ENCODE measurements at places on chromosomes 6 and 20. TPM values are rescaled to one million over a fixed set of nuclear protein-coding genes. Genes with fewer than 3 reads are reported as not detected.
A peak's percentile ranks its signal among the peaks of the same experiment; 100 is the strongest.

GRCh38 chr6:118896339-118897136, 2.6 kb downstream of the ASF1A start:
- DNase-seq, result peak; percentile 79

DNA sequence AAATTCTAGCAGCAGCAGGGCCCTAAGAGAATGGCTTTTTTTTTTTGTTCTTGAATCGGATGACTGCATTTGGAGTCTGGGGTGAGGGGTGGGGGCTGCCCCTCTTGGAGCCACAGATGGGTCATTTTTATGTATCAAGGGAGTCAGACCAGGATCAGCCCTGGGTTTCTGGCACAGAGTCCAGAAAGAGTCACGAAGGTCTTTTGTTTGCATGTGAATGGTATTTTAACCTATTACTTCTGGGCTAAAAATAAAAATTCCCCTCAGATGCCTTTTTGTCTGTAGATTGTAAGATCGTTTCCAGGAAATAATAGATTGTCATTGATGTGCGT, 72.5 kb downstream of the PHACTR3 start:
- DNase-seq, result no peak

DNA sequence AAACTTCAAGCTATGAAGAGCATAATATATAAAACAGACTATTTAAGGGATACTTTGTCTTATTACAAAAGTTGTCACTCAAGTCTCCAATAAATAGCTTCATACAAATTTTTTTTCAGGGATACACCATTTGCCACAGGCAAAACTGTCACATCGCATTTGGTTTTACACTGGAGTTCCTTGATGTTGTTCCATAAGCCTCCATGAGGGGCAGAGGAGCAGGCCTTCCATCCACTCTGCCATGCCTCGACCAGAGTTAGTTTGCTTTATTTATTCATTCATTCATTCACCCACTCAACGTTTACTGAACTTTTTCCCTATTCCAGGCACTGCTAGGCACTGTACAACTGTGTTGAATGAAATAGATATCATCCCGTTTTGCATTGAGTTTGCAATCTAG, 246.6 kb downstream of the PHF3 start:
- DNase-seq, result no peak

DNA sequence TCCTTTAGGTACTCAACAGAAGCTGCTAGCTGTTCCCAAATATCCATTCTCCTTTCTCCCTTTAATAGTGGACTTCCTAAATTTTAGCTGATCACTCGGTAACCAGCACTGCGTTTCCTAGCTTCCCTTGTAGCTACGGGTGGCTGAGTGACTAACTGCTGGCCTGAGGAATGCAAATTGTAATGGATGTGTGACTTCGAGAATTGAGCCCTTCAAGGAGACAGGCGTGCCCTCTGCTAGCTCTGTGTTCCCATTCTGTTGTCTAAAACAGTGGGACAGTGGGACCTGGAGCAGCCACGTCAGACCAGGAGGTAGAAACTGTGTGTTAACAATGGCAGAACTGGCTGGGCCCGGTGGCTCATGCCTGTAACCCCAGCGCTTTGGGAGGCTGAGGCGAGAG, 56.5 kb downstream of the SCML4 start:
- no peak for DNase-seq

DNA sequence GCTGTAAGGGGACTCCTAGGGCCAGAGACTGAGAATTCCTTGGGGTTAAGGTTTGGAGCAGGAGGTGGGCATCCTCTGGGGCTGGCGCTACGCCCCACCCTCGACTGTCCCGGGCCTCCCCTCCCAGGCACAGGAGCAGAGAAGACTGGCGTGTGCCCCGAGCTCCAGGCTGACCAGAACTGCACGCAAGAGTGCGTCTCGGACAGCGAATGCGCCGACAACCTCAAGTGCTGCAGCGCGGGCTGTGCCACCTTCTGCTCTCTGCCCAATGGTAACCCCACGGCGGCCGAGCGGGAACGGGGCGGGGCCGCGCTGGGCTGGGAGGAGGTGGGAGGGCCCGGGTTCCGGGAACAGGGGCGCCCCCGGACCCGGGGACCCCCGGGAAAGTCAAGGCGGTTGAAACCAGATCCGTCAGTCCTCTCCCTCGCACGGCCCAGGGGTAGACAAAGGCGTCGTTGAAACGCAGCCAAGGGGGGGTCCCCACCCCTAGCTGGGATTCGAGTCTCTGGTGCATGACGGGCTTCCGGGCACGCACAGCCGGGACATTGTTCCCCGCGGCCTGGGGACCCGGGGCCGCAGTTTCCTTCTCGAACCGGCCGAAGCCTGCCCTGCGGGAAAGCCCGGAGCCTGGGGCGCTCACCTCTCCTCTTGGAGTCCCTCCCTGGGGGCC, 844 bp downstream of the WFDC2 start:
- DNase-seq, result peak; percentile 65

Gene SASH1
- total RNA-seq, result 6.1 TPM

DNA sequence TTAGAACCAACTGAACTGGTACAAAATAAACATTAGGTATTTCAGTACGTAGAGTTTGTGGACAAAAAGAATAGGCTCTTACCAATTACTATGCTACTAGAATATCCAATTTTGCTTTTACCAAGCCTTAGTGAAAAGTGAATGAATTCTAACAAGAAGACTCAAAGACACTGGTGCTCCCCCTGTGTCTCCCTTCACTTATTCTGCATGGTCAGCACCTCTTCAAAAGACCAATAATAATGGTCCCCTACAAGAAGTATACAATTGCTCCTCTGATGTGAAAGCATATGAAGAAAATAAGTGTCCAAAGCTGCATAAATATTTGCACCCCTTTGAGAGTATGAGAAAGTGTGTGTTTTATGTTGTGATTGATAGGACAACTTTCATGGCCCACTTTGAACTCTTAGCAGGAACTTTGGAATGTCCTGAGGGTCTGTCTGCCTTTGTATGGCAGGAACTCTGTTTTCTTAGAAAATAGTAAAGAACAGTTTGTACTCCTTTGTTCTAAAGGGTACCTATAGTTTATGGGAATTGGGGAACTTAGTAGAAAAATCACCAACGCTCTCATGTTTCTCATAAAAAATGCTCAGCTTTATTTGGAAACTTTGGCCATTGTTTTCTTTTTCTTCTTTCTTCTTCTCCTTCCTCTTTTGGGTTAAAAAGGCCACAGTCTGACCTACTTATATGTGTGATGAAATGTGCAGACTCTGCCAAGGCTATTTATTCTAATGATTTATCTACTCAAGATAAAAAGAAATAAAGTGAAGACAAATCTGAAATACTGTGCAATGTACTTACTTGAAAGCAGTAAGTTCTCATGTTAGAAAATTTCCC, 352.4 kb downstream of the LAMA2 start:
- DNase-seq, result no peak

DNA sequence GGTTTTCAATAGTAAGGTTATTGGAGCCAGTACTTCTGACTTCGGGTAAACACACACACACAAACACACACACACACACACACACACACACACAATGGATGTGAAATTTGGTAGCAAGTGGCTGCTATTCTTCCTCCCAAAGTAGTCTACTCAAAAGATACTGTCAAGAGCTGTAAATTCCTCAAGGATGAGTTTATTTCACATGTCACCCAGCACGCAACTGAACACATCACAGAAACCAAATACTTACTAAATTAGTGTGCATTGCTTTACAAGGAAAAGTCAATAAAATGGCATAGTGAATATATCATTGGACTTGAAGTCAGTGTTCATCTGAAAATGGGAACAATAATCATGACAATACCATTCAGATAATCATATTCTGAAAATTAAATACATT, 32.9 kb downstream of the MMUT start:
- DNase-seq, result no peak

GRCh38 chr6:151052021-151052646, 186.6 kb downstream of the MTHFD1L start:
- DNase-seq, result no peak

Gene SRC
- total RNA-seq, result 153 TPM

DNA sequence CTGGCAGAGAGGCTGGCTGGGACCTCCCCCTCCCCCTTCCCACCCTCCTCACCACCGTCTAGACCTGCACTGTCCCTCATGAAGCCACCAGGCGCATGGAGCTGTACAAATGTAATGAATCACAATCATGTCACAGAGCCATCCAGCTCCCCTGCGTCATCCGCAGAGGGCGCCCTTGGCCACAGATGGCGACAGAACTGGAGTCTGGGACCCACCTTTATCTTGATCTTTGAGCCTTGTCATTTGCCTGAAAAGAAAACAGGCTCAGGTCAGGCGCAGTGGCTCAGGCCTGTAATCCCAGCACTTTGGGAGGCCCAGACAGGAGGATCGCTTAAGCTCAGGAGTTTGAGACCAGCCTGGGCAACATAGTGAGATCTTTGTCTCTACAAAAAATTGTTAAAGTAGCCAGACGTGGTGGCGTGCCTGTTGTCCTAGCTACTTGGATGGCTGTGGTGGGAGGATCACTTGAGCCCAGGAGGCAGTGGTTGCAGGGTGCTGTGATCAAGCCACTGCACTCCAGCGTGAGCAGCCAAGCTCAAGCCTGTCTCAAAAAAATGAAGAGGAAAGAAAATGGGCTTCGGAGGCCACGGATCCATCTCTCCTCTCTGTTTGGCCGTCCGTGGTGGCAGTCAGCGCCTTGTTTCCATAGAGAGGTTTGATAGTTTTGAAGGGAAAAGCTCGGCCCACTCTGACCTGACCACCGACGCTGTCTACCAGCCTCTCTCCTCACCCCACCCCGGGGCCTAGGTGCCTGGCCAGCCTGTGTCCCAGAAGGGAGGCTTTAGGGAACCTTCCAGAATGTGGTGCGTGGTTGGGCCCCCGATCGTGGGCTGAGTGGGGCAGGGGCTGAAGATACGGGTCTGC, 6.2 kb downstream of the COL9A3 start:
- peak; percentile 73 for DNase-seq

- no peak for DNase-seq
Observed at GRCh38 chr20:57664924-57665588, 44.8 kb downstream of the PMEPA1 start.

- DNase-seq, result no peak
Observed at GRCh38 chr6:43758617-43759050, 11.4 kb upstream of the VEGFA start.

Gene MARCKS
- 48.6 TPM for total RNA-seq

Gene SLPI
- total RNA-seq, result 1.5 TPM

Gene ADGRF4
- 3.9 TPM for total RNA-seq

DNA sequence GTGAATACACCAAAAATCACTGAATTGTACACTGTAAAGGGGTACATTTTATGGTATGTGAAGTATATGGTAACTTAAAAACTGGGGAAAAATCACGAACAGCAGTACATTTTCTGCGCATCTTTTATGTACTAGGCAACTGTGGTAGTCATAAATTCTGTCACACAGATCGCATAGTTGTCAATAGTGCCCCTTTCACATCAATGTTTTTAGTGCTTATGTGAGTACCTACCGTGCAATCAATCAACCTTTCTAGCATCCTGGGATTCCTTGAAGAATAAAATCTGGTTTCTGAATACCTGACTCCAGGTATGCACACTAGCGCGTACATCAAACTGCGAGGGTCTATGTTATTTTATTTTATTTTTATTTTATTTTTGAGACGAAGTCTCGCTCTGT, 637 bp upstream of the RPF2 start:
- no peak for DNase-seq

GRCh38 chr20:25203089-25203488, 7.6 kb downstream of the ENTPD6 start:
- no peak for DNase-seq

Gene NMBR
- not detected for total RNA-seq

- DNase-seq, result no peak
Observed at GRCh38 chr6:170134031-170134470, 156.8 kb downstream of the DLL1 start.

- no peak for DNase-seq
Observed at GRCh38 chr20:47533518-47534062, 31.9 kb downstream of the NCOA3 start.

GRCh38 chr20:44219170-44219730, 8.7 kb upstream of the OSER1 start:
- no peak for DNase-seq

- DNase-seq, result no peak
Observed at GRCh38 chr6:102717737-102718456, 1324.4 kb downstream of the GRIK2 start.

Gene PXDC1
- total RNA-seq, result 60.5 TPM

- no peak for DNase-seq
Observed at GRCh38 chr6:89987830-89988229, 93.6 kb downstream of the GJA10 start.

All from Caki2 (cell line).